ENCODE measurements at places on chromosomes 12 and 14. TPM values are rescaled to one million over a fixed set of nuclear protein-coding genes. Genes with fewer than 3 reads are reported as not detected.
A peak's percentile ranks its signal among the peaks of the same experiment; 100 is the strongest.

GRCh38 chr12:18965203-18965602 lies 164.3 kb upstream of the PLEKHA5 start:
- no peak for DNase-seq

The TAS2R7 gene
- polyA plus RNA-seq, result not detected

- no peak for DNase-seq
Observed at GRCh38 chr12:131572626-131573025, 138.3 kb upstream of the SFSWAP start.

The METAP2 gene
- 46.2 TPM for polyA plus RNA-seq

DNA sequence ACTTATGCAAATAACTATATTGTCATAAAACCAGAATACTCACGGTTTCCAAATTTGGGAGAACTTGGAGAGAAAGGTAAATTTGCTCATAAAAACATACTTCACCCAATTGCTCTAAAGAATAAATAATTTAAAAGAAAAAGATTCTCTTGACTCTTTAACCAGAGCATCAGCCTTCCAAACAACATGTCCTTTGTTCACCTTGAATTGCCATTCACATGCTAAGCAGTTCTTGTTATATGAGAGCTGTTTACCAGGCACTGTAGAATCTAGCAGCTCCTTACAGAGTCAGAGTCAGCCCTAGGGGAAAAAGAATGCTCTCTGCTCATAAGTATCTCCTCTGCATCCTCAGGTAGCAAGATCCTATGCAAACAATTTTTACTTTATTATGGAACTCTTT lies 10.2 kb downstream of the SLCO1A2 start:
- DNase-seq, result no peak

The KIF26A gene
- not detected for polyA plus RNA-seq

GRCh38 chr14:65472189-65472588 lies 59.7 kb downstream of the FUT8 start:
- no peak for DNase-seq

GRCh38 chr12:5433081-5433844 lies 1.4 kb downstream of the NTF3 start:
- peak; percentile 44 for DNase-seq

GRCh38 chr12:108820707-108821406 lies 36.5 kb downstream of the SSH1 start:
- no peak for DNase-seq

The VDR gene
- 25.5 TPM for polyA plus RNA-seq

The IGF1 gene
- polyA plus RNA-seq, result 2.3 TPM

Measured in GM23248 (cell line).